ENCODE measurements at places on chromosomes 4 and X.

- H3K27me3 ChIP-seq = no peaks in the 10 kb centered on the region
- H3K36me3 ChIP-seq = no peaks in the 10 kb centered on the region
- no peak overlapping the region for H3K4me3 ChIP-seq
- no peaks in the 10 kb centered on the region for H3K4me1 ChIP-seq
Observed at GRCh38 chr4:127533028-127533700, 99.6 kb upstream of the INTU start.

DNA sequence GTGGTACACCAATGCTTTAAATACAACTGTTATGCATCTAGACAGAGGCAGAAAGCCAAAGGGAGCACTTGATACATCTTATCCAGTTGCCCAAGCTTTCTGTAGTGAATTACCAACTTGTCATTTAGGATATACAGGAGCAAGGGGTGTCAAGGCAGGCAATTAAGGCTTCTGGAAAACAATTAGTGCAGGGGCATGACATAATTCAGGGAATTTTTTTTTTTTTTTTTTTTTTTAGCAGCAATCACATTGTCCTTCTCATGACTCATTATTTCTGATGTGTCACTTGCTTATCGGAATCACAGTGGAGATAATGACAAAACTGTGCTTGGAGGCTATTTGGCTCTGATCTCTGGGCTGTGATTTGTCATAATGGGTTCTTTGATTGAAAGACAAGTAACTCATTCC, 259.5 kb downstream of the ARHGAP24 start:
- no peaks in the 10 kb centered on the region for H3K36me3 ChIP-seq
- no peaks in the 10 kb centered on the region for H3K4me1 ChIP-seq
- no peak overlapping the region for H3K27ac ChIP-seq
- H3K27me3 ChIP-seq = no peaks in the 10 kb centered on the region
- no peak for DNase-seq

- no peaks in the 10 kb centered on the region for H3K27me3 ChIP-seq
- no peak overlapping the region for H3K4me3 ChIP-seq
- no peak for DNase-seq
Observed at GRCh38 chrX:8089141-8089540, 81.9 kb downstream of the VCX2 start.

DNA sequence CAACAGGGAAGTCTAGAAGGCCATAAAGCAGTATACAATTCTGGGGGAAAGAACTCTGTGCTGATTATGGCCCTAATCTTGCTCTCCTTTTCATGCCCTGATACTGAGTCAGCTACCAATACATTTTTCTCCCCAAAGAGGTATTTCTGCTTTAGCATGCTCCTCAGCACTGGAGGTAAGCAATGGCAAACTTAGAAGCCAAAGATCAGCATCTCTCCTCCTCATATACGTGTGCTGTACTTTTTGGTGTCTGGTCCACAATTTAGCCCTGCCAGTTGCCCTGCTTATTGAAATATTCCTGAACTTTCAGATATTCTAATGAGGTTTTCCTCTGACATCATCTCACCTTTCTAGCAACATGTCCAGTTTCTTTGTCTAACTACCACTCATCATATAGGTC, 226.2 kb downstream of the FSTL5 start:
- DNase-seq = no peak
- no peaks in the 10 kb centered on the region for H3K27me3 ChIP-seq
- H3K36me3 ChIP-seq = no peaks in the 10 kb centered on the region
- no peak overlapping the region for H3K4me3 ChIP-seq

DNA sequence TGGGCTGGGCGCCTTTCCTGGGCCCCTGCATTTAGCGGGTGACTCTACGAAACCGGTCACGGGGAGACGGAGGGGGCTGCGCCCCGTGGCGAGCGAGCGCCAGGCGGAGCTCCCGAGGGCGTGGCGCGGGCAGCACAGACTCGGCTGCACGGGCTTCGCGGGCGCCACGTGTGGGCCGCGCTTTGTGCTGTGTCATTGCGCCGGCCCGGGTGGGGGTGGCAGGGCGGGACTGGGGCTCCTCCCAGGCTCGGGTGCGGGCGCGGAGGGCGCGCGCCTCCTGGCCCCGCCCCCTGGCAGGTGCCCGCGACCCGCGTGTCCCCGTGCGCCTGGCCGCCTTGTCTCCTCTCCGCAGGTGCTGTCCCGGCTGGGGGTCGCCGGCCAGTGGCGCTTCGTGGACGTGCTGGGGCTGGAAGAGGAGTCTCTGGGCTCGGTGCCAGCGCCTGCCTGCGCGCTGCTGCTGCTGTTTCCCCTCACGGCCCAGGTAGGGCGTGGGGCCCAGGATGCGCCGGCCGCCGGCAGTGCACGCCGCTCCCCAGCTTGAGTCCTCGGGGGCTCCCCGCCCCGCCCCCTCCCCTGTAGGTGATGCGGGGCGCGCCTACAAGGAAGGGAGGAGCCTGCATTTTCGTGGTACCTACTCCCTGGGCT, 651 bp downstream of the UCHL1 start:
- peaks cover 18% of the 10 kb centered on the region for H3K36me3 ChIP-seq
- H3K27me3 ChIP-seq = 0 out of 2 replicates have a peak, but pooled peaks cover 4% of the 10 kb centered on the region
- H3K4me3 ChIP-seq = peak overlapping the region; percentile 86
- DNase-seq = peak; percentile 91
- peaks cover 10% of the 10 kb centered on the region for H3K4me1 ChIP-seq

GRCh38 chr4:44544158-44544557, 95.5 kb upstream of the KCTD8 start:
- H3K27me3 ChIP-seq = no peaks in the 10 kb centered on the region
- H3K27ac ChIP-seq = no peak overlapping the region
- no peak for DNase-seq
- no peak overlapping the region for H3K4me3 ChIP-seq

DNA sequence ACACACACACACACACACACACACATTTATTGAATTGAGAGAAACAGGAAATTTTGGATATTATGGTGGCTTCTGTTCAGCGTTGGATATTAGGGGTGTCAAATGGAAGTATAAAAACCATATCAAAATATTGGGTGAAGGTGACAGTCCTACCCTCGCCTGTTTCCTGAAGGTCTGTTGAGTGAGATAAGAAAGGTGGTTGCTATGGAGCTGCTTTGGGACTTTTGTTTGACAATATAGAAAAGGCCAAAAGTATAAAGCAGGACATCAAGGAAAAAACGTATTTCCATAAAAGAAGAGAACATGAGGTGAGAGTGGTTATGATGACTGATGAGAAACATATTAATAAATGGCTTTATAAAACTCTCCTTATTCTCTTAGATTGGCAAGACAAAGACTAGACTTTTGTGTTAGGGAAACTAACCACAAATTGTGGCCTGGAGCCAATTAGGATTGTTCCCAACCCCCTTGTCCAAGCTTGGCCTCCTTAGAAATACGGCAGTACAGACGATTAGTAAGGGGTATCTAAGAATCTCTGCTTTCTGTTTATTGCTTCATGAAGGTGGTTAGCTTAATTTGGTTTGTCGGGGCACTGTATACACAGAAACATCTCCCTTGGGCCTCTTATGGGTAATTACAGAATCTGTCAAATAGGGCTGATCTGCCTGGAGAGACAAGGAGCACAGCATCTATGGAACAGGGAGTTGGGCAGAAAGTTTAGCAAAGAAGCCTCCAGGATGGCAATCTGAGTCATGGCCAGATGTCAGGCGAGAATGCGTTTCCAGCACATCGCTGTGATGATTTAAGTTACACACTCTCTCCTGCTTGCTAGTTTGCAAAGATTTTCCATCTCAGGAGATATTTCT, 198.0 kb downstream of the CBR4 start:
- no peaks in the 10 kb centered on the region for H3K36me3 ChIP-seq
- H3K4me3 ChIP-seq = no peak overlapping the region
- no peaks in the 10 kb centered on the region for H3K27me3 ChIP-seq
- no peak for DNase-seq

DNA sequence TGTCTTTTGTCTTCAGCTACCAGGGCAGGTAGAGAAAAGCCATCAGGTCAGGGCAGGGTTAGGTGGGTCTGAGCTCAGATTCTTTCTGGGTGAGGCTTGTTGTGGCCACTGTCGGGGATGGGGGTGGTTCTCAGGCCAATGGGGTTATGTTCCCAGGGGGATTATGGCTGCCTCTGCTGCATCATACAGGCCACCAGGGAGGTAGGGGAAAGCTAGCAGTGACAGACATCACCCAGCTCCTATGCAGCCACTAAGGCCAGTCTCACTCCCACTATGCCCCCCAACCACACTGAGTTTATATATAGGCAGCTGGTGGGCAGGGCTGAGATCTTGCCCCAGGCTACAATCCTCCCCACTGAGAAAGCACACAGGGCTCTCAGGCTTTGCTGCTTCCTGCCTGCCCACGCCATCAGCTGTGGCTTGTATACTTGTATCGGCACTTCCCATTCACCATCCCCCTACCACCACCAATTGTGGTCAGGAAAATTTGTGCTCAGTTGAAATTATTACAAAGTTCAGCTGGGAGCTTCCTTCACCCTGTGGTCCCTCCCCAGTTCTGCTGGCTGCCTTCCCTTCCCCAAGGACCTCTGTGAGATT, 72.6 kb upstream of the PTPN13 start:
- H3K4me1 ChIP-seq = no peaks in the 10 kb centered on the region
- no peaks in the 10 kb centered on the region for H3K27me3 ChIP-seq
- no peak overlapping the region for H3K27ac ChIP-seq
- no peaks in the 10 kb centered on the region for H3K36me3 ChIP-seq
- H3K4me3 ChIP-seq = no peak overlapping the region

DNA sequence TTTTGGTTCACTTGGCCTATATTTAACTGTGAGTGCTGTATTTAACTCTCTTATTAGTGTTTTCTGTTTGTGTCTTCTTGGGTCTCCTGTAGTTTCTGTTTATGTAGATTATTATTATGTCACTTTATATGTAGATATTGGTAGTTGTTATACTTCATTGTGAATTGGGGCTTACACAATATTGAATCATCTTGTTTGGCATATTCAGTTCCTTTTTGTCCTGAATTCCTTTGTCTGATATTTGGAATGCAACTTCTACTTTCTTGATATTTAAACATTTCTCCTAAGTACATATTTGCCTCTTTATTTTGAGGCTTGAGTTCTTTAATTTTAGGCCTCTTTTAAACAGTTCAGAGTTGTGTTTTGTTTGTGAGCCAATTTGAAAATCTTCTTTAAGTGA, 544.8 kb upstream of the ADGRL3 start:
- H3K4me1 ChIP-seq = no peaks in the 10 kb centered on the region
- no peak overlapping the region for H3K4me3 ChIP-seq
- no peaks in the 10 kb centered on the region for H3K27me3 ChIP-seq
- no peak for DNase-seq
- H3K36me3 ChIP-seq = no peaks in the 10 kb centered on the region

- H3K27ac ChIP-seq = no peak overlapping the region
- DNase-seq = no peak
- no peaks in the 10 kb centered on the region for H3K36me3 ChIP-seq
- H3K27me3 ChIP-seq = no peaks in the 10 kb centered on the region
- H3K4me1 ChIP-seq = no peaks in the 10 kb centered on the region
Observed at GRCh38 chr4:17650406-17650805, 36.0 kb downstream of the MED28 start.

GRCh38 chrX:137945470-137945869, 379.5 kb downstream of the ZIC3 start:
- no peak overlapping the region for H3K4me3 ChIP-seq
- DNase-seq = no peak
- no peak overlapping the region for H3K27ac ChIP-seq
- H3K4me1 ChIP-seq = no peaks in the 10 kb centered on the region
- no peaks in the 10 kb centered on the region for H3K36me3 ChIP-seq

DNA sequence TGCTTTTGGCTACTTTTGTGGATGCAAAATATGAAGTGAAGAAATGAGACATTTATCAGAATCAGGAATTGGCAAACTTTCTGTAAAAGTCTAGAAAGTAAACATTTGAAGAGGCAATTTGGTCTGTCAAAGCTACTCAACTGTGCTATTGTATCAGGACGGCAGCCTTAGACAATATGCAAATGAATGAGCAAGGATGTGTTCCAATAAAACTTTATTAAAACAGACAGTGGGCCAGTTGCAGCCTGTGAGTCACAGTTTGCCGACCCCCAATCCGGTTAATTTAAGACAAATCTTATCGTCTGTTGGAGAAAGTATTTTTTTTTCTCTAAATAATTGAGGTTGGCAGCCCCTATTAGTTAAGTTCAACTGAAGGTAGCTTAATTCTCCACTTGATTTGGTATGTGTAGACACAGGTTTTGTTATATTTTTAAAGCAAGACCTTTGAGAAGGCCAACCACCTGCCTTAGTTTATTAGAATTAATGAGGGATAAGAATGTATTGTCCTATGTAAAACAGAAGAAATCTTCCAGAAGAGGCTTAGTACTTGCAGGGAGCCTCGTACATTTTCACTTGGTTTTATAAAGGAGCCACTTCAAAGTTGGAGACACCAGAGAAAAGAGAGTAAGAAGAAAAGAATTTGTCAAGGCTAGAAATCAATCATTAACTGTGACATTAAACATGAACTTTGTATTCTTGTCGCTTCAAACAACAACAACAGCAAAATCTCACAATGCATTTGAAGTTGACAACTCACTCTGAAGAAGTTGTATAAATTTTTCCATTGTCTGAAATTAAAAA, 81.6 kb upstream of the FAT1 start:
- no peaks in the 10 kb centered on the region for H3K27me3 ChIP-seq
- no peak overlapping the region for H3K27ac ChIP-seq
- no peaks in the 10 kb centered on the region for H3K4me1 ChIP-seq
- DNase-seq = no peak
- H3K36me3 ChIP-seq = no peaks in the 10 kb centered on the region
- no peak overlapping the region for H3K4me3 ChIP-seq

GRCh38 chr4:95599777-95600400, 51.1 kb upstream of the UNC5C start:
- H3K27ac ChIP-seq = peak overlapping the region; percentile 39
- H3K27me3 ChIP-seq = no peaks in the 10 kb centered on the region
- DNase-seq = peak; percentile 51
- no peaks in the 10 kb centered on the region for H3K36me3 ChIP-seq

GRCh38 chr4:125314676-125315575, at the start of gene FAT4:
Gene FAT4, plus strand, starts transcription at chr4:125314955. Its CDS starts 1,457 bp downstream, at chr4:125316412.
- DNase-seq = peak; percentile 94
- peak within 1 kb of the TSS; percentile 46 for H3K27ac ChIP-seq
- H3K27me3 ChIP-seq = no peaks in the 10 kb centered on the region
- peaks cover 12% of the 10 kb centered on the region for H3K4me1 ChIP-seq
- peak within 1 kb of the TSS; percentile 92 for H3K4me3 ChIP-seq

DNA sequence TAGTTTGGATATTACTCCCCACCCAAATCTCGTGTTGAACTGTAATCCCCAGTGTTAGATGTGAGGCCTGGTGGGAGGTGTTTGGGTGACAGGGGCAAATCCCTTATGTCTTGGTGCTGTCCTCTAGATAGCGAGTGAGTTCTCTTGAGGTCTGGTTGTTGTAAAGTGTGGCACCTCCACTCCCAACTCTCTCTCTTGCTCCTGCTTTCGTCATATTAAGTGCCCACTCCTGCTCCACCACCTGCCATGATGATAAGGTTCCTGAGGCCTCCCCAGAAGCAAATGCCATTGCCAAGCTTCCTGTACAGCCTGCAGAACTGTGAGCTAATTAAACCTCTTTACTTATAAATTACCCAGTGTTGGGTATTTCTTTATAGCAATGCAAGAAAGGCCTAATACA, 944.3 kb downstream of the ADGRL3 start:
- H3K27ac ChIP-seq = no peak overlapping the region
- no peak for DNase-seq
- H3K4me3 ChIP-seq = no peak overlapping the region
- H3K36me3 ChIP-seq = no peaks in the 10 kb centered on the region
- no peaks in the 10 kb centered on the region for H3K4me1 ChIP-seq
- H3K27me3 ChIP-seq = no peaks in the 10 kb centered on the region

Data from MM.1S (cell line).